ENCODE measurements at places on chromosomes 7 and 10. TPM values are rescaled to one million over a fixed set of nuclear protein-coding genes. Genes with fewer than 3 reads are reported as not detected.

The CPXM2 gene
- polyA plus RNA-seq = 5.4 TPM

The GET4 gene
- 34.8 TPM for polyA plus RNA-seq

The RABGEF1 gene
- polyA plus RNA-seq = 29.1 TPM

The SLC16A9 gene
- 48.0 TPM for polyA plus RNA-seq

The CPA4 gene
- 0.50 TPM for polyA plus RNA-seq

The EVX1 gene
- polyA plus RNA-seq = 0.04 TPM

The SEC61A2 gene
- polyA plus RNA-seq = 11.8 TPM

The EN2 gene
- polyA plus RNA-seq = 0.15 TPM

The PPIA gene
- polyA plus RNA-seq = 1,342 TPM

The EIF3A gene
- 199 TPM for polyA plus RNA-seq

The PNLIPRP2 gene
- polyA plus RNA-seq = not detected
